Effector CD4-positive, alpha-beta T cell (primary cell): ENCODE measurements at places on chromosomes 1 and 21.

DNA sequence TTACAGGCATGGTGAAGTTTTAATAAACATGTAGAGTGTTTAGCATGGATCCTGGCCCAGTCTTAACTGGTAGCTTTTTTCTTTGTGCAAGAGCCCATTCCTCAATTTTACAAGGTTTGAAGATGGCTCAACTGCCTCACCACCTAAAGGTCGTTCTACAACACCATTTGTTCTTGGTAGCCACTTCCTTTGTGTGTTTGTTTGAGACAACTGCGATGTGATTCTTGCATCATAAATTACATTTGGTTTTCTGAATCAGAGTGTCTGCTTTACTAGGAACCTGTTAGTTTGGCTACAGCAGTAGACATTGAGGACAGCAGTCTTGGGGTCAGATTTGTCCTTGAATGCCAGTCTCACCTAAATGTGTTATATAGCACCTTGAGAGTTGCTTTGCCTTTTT, 3.3 kb downstream of the PLEKHM2 start:
- no peak for DNase-seq

GRCh38 chr1:35188578-35189392, 4.2 kb downstream of the SFPQ start:
- no peak for DNase-seq

DNA sequence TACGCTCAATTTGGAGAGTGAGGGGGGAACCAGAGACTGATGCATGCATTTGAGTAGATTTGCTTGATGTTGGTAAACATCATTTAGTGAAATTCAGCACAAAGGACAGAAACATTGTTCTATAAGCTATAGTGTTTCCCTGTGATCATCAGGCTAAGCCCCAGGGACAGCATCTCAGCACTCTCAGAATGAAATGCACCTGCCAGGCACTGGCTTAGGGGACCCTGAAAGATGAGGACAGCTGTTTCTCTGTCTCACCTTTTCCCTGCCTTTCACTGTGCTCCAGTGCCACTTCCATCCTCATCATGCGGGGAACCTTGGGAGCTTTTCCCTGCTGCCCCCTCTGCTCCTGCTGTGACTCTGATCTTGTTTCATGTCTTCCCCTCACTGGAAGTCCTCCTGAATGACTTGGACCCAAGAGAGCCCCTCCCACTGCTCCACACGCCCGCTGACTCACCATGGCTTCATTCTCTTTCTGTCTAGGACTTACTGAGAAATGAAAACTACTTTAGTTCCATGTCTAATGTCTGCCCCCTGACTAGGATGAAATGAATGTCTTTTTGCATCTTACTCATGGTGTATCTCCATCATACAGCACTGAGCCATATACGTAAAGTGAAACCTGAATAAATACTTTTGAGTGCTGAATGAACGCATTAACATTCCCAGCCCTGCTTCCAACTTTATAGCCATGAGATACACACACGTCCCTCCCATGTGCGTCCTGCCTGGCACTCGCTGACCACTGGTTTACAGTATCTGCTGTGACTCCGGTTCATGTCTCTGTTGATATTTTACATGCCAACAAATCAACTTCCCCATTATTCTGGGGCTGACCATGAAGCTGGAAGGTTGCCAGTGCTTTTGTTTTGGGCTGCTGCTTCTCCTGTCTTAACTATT, 182.0 kb downstream of the PCP4 start:
- no peak for DNase-seq

GRCh38 chr1:169288011-169288414, 79.6 kb downstream of the NME7 start:
- DNase-seq, result no peak

- DNase-seq, result no peak
Measured at GRCh38 chr1:225987491-225988316, 11.4 kb downstream of the SDE2 start.

DNA sequence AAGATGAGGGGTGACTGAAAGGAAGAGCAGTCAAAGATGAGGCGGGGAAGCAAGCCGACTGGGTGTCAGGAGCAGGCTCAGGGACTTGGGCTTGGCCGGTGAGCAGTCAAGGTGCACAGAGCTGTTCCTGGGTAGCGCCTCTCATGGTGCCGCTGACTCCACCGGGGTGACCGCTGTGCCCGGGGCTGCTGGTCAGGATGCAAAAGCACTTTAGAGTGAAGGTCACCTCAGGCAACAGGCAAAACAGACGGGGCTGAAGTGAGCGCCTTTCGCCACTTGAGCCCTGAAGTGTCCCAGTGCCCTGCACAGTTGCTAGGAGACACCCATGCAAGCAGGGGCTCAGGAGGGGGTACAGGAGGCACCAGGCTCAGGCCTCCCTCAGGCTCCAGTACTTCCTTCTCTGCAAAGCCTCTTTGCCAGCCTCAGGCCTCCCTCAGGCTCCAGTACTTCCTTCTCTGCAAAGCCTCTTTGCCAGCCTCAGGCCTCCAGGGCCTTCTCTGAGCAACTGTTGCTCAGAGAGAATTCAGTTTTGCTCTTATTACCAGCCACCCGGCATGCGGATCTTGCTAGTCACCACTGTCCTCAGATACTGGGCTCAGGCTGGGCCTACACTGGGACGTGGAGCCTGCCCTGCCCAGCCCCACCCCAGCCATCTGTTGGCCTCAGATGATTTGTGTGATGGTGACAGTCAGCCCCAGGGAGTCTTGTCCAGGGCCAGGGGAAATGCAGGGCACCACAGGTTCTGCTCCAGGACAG, 99.7 kb upstream of the IRF2BP2 start:
- no peak for DNase-seq

DNA sequence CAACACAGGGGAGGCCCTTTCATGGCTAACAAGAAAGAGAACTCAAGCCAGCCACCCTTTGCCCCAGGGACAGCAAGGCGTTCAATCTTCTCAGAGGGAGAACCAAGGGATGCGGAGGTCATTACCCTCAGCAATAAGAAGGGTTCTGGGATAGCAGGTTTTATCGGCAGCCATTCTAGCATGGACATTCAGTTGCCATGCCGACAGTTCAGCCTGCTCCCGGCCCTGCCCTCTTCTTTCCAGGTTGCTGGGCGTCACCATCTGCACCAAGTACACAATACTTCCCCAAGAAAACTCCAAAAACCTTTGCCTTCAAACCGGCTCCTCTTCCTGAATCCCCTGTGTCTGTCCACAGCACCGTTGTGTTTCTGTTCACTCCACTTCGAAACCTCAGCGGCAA, 47.1 kb downstream of the SYT2 start:
- no peak for DNase-seq
